ENCODE measurements at places on chromosomes 7 and 10. TPM values are rescaled to one million over a fixed set of nuclear protein-coding genes. Genes with fewer than 3 reads are reported as not detected.

- DNase-seq, result no peak
These were observed 266.6 kb downstream of the DNAJB9 start for GRCh38 chr7:108836256-108836655.

DNA sequence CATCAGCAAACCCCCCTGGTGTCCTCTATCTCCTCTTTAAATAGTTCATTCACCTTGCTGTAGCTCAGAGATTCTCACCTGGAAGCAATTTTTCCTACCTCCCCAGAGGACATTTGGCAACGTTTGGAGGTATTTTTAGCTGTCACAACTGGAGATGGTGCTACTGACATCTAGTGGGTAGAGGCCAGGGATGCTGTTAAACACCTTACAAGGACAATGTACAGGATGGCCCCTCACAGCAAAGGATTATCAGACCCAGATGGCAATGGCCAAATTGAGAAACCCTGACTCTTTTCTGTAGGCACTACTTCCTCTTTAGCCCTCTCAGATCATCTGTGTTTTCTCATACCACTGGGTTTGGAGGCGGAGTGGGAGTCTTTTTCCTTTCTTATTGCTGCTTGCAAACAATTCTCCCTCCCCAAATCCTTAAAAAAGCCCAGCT is 13.2 kb upstream of the TRA2A start:
- DNase-seq, result no peak

GRCh38 chr10:75972491-75973276 is 541.3 kb downstream of the LRMDA start:
- peak; percentile 50 for DNase-seq

GRCh38 chr7:26376175-26376917 is 84.7 kb downstream of the SNX10 start:
- peak; percentile 31 for DNase-seq

GRCh38 chr7:129017264-129017663 is 37.6 kb downstream of the TNPO3 start:
- no peak for DNase-seq

GRCh38 chr10:24360282-24361127 is 151.6 kb downstream of the KIAA1217 start:
- DNase-seq, result peak; percentile 63

DNA sequence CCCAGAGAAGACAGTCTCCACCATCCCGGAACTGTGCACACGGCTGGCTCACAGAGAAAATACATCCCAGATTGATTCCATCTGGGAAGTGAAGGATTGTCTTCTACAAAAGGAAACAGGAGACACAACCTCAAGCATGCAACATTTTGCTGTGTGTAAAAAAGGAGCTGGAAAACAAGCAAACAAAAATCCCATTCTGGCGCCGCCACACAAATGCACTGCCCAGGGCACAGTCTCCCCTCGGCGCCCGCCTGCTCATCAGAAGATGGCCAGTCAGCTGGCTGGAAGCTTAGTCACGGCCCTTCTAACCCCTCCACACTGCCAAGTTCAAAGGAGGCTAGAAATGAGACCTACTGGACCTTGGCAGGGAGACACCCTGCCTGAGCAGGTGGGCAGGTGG is 14.1 kb upstream of the CYTH3 start:
- no peak for DNase-seq

- no peak for DNase-seq
These were observed 444 bp upstream of the TNPO3 start for GRCh38 chr7:129055294-129055816.

DNA sequence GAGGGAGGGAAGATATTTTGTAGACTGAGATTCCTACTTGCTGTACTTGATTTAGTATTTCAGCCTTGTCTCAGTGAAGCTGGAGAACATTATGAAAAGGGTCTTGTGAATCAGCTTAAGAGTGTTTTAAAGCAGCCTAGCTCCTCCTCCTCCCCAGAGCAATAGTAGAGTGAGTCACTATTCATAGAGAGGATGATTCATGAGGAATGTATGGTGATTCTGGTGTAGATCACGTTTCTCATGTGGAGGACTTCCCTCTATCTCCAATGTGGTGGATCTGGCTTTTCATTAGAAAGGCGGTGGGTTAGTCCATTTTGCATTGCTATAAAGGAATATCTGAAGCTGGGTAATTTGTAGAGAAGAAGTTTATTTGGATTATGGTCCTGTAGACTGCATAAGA is 340.1 kb upstream of the CHRM2 start:
- no peak for DNase-seq

DNA sequence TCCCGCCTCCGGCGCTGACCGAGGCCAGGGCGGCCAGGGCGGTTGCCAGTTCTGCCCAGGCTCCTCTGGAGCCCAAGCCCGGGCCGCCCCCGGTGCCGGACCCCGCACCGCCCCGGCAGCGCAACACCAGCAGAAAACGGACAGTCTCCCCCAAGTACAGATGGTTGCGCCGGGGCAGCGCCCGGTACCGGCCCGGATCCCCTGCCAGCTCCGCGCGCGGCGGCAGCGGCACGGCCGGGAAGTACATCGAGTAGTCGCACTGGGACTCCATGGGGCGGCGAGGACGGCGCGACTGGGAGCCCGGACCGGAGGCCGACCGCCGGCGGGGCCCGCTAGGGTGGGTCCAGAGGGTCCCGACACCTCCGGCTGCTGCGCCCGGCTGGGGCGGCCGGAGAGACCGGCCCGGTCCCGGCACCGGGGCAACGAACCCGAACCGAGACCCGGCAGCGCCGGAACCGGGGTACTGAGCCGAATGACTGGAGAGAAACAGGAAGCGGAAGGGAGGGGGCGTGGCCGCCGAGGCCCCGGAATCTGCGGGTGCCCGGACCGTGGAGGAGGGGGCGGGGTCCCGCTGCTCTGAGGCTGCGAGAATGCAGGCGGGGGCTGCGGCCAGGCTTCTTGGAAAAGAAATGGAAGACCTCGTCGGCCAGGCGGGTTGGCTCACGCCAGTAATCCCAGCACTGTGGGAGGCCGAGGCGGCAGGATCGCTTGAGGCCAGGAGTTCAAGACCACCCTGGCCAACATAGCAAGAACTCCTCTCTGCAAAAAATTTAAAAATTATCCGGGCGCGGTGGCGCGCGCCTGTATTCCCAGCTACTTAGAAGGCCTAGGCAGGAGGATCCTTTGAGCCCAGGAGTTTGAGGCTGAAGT is at the start of gene TRAPPC14:
TRAPPC14 (minus strand) TSS at position 495 of the 870 bp plus-strand sequence; CDS start at position 271, 224 bp downstream.
- peak; percentile 33 for DNase-seq

GRCh38 chr10:2548071-2548470 is 519.3 kb upstream of the PFKP start:
- DNase-seq, result no peak

Gene AMPH
- not detected for total RNA-seq
